Adrenal gland (tissue), 19 donors: ENCODE measurements at places on chromosomes 6 and 20. TPM values are rescaled to one million over a fixed set of nuclear protein-coding genes. Genes with fewer than 3 reads are reported as not detected.

GRCh38 chr20:2260250-2260649 lies 35.6 kb upstream of the TGM3 start:
- no peak overlapping the region for H3K27ac ChIP-seq
- H3K4me1 ChIP-seq, result no peaks in the 10 kb centered on the region
- no peaks in the 10 kb centered on the region for H3K27me3 ChIP-seq
- H3K36me3 ChIP-seq, result no peaks in the 10 kb centered on the region

DNA sequence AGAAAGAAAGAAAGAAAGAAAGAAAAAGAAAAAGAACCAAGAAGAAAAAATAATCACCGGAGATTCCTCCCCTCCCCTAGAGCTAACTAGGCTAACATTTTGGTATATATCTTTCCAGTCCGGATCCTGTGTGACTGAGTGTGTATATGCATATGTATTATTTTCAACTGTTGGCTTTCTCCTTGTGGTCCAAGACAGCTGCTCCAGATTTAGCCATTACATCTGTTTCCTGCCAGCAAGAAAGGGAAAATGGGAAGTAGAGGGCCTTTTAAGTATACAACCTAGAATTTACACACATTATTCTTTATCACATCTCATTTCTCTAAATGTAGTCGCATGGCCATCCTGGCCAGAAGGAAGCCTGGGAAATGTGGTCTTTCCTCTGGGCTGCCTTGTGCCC lies 15.2 kb downstream of the SLC52A3 start:
- H3K27me3 ChIP-seq, result peaks cover 4% of the 10 kb centered on the region
- no peaks in the 10 kb centered on the region for H3K36me3 ChIP-seq
- no peaks in the 10 kb centered on the region for H3K4me1 ChIP-seq
- no peak overlapping the region for H3K27ac ChIP-seq

- H3K4me3 ChIP-seq, result no peak overlapping the region
- H3K36me3 ChIP-seq, result no peaks in the 10 kb centered on the region
Measured at GRCh38 chr6:113629256-113629655, 227.9 kb upstream of the MARCKS start.

Gene FRS3
- 14.0 TPM for polyA plus RNA-seq

GRCh38 chr6:13536796-13537526 lies 37.4 kb upstream of the SIRT5 start:
- no peak overlapping the region for H3K27ac ChIP-seq
- no peak overlapping the region for H3K4me3 ChIP-seq
- no peaks in the 10 kb centered on the region for H3K4me1 ChIP-seq
- no peak for DNase-seq
- no peaks in the 10 kb centered on the region for H3K27me3 ChIP-seq

Gene BPIFA1
- polyA plus RNA-seq, result not detected

- no peaks in the 10 kb centered on the region for H3K36me3 ChIP-seq
- DNase-seq, result no peak
- H3K4me3 ChIP-seq, result no peak overlapping the region
- H3K4me1 ChIP-seq, result no peaks in the 10 kb centered on the region
- no peaks in the 10 kb centered on the region for H3K27me3 ChIP-seq
Measured at GRCh38 chr6:112176175-112176574, 78.2 kb downstream of the LAMA4 start.

- peaks cover 47% of the 10 kb centered on the region for H3K4me1 ChIP-seq
- no peak for DNase-seq
- no peaks in the 10 kb centered on the region for H3K36me3 ChIP-seq
- H3K4me3 ChIP-seq, result no peak overlapping the region
- H3K27me3 ChIP-seq, result no peaks in the 10 kb centered on the region
Measured at GRCh38 chr6:158039571-158040050, 57.9 kb downstream of the SYNJ2 start.

DNA sequence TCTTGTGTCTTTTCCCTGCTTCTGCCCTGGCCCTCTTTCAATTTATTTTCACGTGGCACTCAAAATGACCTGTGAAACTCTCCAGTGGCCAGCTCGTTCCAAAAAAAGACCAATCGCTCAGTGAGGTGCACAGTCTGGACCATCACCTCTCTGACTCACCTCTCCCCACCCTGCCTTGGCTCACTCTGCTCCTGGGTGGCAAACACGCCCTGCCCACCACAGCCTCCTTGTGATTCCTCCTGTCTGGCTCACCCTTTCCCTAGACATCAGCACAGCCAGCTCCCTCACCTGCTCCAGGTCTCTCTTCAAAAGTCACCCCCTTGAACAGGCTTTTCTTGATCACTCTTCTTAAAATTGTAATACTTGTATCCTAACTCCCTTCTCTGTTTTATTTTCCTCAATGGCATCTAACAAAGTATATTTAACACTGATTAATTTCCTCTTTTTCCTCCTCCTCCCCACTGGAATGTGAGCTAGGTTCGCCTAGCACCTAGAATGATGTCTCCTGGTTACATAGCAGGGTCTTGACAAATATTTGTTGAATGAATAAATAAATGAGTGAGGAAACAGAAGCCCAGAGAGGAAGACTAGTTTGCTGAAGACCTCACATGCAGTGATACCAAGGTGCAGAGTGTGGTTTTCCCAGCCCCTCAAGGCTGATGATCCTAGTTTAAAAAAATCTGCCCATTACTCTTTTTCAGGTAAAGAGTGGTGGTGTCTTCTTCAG lies 109.0 kb downstream of the GJA10 start:
- no peaks in the 10 kb centered on the region for H3K4me1 ChIP-seq
- H3K27me3 ChIP-seq, result no peaks in the 10 kb centered on the region
- no peak overlapping the region for H3K27ac ChIP-seq
- no peaks in the 10 kb centered on the region for H3K36me3 ChIP-seq

- no peak overlapping the region for H3K4me3 ChIP-seq
- H3K27me3 ChIP-seq, result no peaks in the 10 kb centered on the region
- H3K4me1 ChIP-seq, result peaks cover 24% of the 10 kb centered on the region
- H3K27ac ChIP-seq, result no peak overlapping the region
- H3K36me3 ChIP-seq, result no peaks in the 10 kb centered on the region
Measured at GRCh38 chr6:30917041-30917440, 3.0 kb downstream of the VARS2 start.
